Uterine smooth muscle cell (primary cell): ENCODE measurements at places on chromosomes 11 and 22. TPM values are rescaled to one million over a fixed set of nuclear protein-coding genes. Genes with fewer than 3 reads are reported as not detected.

IGF2 gene
- 0.11 and 0.25 TPM in 2 replicates for total RNA-seq

MRGPRX4 gene
- not detected in 2 replicates for total RNA-seq

BIRC2 gene
- total RNA-seq: 58.3 and 64.2 TPM in 2 replicates

DDTL gene
- total RNA-seq: 0.44 and 0.87 TPM in 2 replicates
